ENCODE measurements at places on chromosomes 5 and 9. TPM values are rescaled to one million over a fixed set of nuclear protein-coding genes. Genes with fewer than 3 reads are reported as not detected.
A peak's percentile ranks its signal among the peaks of the same experiment; 100 is the strongest.

FBN2 gene
- 0.36 TPM for total RNA-seq

LRRC70 gene
- 2.8 TPM for total RNA-seq

TERT gene
- total RNA-seq = not detected

LCN1 gene
- not detected for total RNA-seq

GAPT gene
- total RNA-seq = 2.5 TPM

GRCh38 chr5:86806206-86806605 lies 188.5 kb downstream of the COX7C start:
- no peak for DNase-seq
- H3K4me1 ChIP-seq = no peaks in the 10 kb centered on the region
- H3K27me3 ChIP-seq = no peaks in the 10 kb centered on the region

DNA sequence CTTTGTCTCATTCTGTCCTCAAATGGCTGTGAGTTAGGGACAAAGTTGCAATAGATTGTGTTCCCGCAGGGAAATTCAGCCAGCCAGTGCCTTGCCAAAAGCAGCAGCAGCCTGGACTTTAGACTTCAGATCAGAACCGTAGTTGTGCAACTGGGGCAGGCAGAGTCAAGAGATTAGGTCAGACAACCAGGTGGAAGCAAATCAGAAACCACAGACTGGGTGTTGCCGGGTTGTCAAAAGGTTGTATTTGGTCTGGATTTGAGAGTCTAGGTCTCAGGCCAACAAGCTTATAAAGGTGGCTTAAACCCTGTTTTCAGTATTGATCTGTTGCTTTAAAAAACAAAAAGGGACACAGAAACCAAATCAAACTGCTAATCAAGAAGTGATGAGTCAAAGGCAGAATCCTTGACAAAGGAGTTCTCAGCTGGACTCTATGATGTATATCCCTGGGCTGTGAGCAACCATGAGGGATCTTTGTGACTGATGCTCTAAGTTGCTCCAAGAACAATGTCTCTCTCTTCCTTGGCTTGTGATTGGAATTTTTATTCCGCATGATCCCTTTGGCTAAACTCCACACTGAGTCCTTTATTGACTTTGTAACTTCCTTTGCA lies 20.9 kb downstream of the RFK start:
- DNase-seq = peak; percentile 85
- H3K36me3 ChIP-seq = no peaks in the 10 kb centered on the region
- no peak overlapping the region for H3K4me3 ChIP-seq
- no peaks in the 10 kb centered on the region for H3K27me3 ChIP-seq
- H3K4me1 ChIP-seq = peaks cover 27% of the 10 kb centered on the region

- peaks cover 12% of the 10 kb centered on the region for H3K4me1 ChIP-seq
- H3K4me3 ChIP-seq = no peak overlapping the region
- no peak overlapping the region for H3K27ac ChIP-seq
- H3K27me3 ChIP-seq = no peaks in the 10 kb centered on the region
Observed at GRCh38 chr9:105258225-105258737, 13.8 kb downstream of the SLC44A1 start.

- peak; percentile 88 for DNase-seq
- no peaks in the 10 kb centered on the region for H3K36me3 ChIP-seq
- no peaks in the 10 kb centered on the region for H3K27me3 ChIP-seq
Observed at GRCh38 chr9:16530669-16531642, 339.5 kb downstream of the BNC2 start.

- no peaks in the 10 kb centered on the region for H3K4me1 ChIP-seq
- no peak for DNase-seq
- no peaks in the 10 kb centered on the region for H3K27me3 ChIP-seq
- no peaks in the 10 kb centered on the region for H3K36me3 ChIP-seq
- H3K27ac ChIP-seq = no peak overlapping the region
Observed at GRCh38 chr9:119873877-119874276, 504.6 kb upstream of the BRINP1 start.

DNA sequence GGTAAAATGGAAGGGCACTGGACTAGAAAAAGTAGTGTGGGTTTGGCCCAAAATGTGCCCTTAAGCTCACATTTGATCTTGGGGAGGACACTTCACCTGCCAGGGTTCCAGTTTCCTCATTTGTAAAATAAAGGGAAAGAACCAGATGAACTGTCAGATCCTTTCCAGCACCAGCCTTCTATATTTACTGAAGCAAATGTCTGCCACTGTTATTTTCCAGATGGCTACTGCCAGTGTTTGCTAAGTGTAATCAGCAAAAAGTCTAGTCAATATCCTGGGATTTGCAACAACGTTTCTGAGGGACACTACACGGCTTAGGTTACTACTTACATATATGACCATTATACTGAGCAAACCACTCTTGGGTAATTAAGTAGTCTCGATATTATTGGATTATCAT lies 340.3 kb downstream of the KCNN2 start:
- no peak overlapping the region for H3K4me3 ChIP-seq
- no peaks in the 10 kb centered on the region for H3K4me1 ChIP-seq
- no peak overlapping the region for H3K27ac ChIP-seq
- no peaks in the 10 kb centered on the region for H3K27me3 ChIP-seq
- no peak for DNase-seq

DNA sequence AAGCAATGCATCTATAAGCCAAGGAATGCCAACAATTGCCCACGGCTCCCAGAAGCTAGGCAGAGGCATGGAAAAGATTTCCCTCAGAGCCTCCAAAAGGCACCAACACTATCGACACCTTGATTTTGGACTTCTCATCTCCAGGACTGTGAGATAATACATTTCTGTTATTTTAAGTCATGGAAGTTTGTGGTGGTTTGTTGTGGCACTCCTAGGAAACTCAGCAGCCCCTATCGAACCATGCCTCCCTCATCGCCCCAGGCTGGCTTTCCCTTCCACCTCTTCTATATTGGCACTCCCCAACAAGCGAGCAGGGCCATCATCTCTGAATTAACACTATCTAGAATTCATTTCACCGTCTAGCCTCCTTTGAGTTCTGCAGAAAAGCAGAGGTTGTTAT lies 33.7 kb upstream of the TAS2R1 start:
- H3K4me3 ChIP-seq = no peak overlapping the region
- H3K36me3 ChIP-seq = no peaks in the 10 kb centered on the region
- no peaks in the 10 kb centered on the region for H3K27me3 ChIP-seq
- no peak overlapping the region for H3K27ac ChIP-seq

DNA sequence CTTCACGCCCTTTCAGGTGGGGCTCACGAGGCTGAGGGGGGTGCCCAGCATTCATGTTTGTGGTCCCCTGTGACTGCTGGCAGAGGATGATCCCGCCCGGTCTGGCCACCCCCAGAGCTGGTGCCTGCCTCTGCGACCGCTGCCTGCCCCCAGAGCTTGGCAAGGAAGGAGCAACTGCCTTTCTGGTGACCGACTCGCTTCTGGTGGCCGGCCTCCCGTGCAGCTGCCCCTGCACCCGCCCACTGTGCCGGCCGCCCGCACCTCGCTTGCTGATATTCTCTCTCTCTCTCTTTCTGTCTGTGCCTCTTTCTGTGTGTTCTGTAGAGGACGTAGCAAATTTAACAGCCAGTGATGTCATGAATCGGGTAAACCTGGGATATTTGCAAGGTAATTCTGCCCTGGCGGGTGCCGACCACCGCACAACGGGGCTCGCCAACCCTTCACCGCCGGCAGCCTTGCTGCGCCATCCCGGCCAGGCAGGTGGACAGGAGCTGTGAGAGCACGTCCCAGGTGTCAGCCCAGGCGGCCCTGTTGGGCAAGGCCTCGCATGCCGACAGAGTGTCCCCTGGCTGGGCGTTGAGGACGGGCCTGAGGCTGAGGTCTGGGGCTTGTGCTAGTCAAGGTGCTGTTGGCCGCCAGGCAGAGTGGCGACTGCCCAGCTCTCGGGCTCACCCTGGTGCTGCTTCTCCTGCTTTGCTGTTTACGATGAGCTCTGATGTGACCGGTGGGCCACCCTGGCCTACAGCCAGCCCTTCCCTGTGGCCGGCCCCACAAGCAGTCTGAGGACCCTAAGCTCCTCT lies 86.0 kb downstream of the KCNT1 start:
- no peak overlapping the region for H3K4me3 ChIP-seq
- H3K4me1 ChIP-seq = no peaks in the 10 kb centered on the region
- H3K36me3 ChIP-seq = no peaks in the 10 kb centered on the region
- no peak overlapping the region for H3K27ac ChIP-seq
- DNase-seq = no peak

GRCh38 chr9:89844535-89844934 lies 239.7 kb downstream of the GADD45G start:
- no peak for DNase-seq
- H3K27ac ChIP-seq = no peak overlapping the region
- no peaks in the 10 kb centered on the region for H3K27me3 ChIP-seq
- no peak overlapping the region for H3K4me3 ChIP-seq

GRCh38 chr5:96287136-96287535 lies 145.9 kb downstream of the PCSK1 start:
- no peak overlapping the region for H3K4me3 ChIP-seq
- H3K27me3 ChIP-seq = no peaks in the 10 kb centered on the region
- no peaks in the 10 kb centered on the region for H3K36me3 ChIP-seq
- DNase-seq = no peak
- no peak overlapping the region for H3K27ac ChIP-seq

DNA sequence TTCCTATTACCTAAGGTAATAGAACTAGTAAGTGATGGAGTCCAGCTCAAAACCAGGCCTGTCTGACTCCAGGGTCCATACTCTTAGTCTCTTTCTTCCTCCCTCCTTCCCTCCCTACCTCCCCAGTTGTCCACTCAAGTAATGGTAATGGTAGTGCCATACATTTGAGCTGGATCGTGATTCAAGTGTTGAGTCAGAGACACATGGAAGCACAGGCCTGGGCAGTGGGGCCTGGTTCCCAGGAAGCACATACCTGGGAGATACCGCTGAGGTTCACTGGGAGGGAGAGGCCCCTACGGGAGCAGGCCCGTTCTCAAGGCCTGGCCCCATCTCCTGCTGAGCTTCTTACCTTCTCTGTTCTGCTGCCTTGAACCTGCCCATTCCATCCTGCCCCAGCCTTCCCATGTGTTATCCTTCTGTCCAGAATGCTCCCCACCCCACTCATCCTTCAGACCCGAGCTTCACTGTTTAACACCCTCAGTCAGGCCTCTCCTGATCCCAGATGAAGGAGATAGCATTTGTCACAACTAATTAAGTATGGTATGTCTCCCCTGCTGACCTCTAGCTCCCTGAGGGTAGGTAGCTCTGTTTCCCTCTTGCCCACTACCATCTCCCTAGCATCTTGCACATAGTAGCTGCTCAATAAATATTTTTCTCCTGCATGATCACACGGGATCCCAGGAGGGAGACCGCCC lies 13.8 kb downstream of the URM1 start:
- H3K4me3 ChIP-seq = no peak overlapping the region
- no peaks in the 10 kb centered on the region for H3K27me3 ChIP-seq
- DNase-seq = no peak
- H3K4me1 ChIP-seq = no peaks in the 10 kb centered on the region
- H3K36me3 ChIP-seq = peaks cover 7% of the 10 kb centered on the region

DNA sequence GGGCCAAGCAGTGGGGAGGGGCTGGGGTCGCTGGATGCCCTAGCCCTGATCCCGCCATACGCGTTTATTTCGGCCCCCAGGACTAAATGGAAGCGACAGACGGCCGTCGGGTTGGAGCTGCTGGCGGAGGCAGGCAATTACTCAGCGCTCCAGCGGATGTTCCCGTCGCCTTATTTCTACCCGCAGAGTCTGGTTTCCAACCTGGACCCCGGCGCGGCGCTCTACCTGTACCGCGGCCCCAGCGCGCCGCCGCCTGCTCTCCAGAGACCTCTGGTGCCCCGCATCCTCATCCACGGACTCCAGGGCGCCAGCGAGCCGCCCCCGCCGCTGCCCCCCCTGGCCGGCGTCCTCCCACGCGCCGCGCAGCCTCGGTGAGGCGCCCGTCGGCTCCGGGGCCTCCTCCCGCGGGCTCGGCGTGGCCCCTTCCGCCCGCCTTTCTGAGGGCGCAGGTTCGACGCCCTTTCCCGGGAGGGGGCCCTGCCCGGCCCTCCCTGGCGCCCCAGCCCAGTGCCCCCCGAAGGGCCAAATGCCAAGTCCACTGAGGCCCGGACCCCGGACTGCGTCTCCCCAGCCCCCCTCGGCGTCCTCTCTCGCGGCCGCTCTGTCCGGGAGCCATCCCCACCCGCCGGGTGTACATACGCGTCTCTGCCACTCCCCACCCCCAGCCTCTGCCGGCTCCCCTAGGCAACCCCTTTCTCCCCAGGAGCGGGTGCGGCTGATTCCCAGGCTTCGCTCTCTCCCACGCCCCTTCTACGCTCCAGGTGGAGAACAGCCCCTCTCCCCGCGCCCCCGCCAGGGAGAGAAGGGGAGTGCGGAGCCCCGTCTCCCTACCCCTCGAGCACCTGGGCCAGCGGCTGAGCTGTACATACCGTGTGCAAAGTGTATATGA lies 7.0 kb downstream of the BARHL1 start:
- no peak for DNase-seq
- H3K27ac ChIP-seq = no peak overlapping the region
- peaks cover 4% of the 10 kb centered on the region for H3K36me3 ChIP-seq
- H3K27me3 ChIP-seq = peaks cover 81% of the 10 kb centered on the region
- no peak overlapping the region for H3K4me3 ChIP-seq

- DNase-seq = peak; percentile 42
- no peaks in the 10 kb centered on the region for H3K27me3 ChIP-seq
- peaks cover 28% of the 10 kb centered on the region for H3K4me1 ChIP-seq
- no peak overlapping the region for H3K4me3 ChIP-seq
- no peak overlapping the region for H3K27ac ChIP-seq
Observed at GRCh38 chr5:6736524-6737042, 23.4 kb downstream of the TENT4A start.
